ENCODE measurements at places on chromosomes 3 and 15.

DNA sequence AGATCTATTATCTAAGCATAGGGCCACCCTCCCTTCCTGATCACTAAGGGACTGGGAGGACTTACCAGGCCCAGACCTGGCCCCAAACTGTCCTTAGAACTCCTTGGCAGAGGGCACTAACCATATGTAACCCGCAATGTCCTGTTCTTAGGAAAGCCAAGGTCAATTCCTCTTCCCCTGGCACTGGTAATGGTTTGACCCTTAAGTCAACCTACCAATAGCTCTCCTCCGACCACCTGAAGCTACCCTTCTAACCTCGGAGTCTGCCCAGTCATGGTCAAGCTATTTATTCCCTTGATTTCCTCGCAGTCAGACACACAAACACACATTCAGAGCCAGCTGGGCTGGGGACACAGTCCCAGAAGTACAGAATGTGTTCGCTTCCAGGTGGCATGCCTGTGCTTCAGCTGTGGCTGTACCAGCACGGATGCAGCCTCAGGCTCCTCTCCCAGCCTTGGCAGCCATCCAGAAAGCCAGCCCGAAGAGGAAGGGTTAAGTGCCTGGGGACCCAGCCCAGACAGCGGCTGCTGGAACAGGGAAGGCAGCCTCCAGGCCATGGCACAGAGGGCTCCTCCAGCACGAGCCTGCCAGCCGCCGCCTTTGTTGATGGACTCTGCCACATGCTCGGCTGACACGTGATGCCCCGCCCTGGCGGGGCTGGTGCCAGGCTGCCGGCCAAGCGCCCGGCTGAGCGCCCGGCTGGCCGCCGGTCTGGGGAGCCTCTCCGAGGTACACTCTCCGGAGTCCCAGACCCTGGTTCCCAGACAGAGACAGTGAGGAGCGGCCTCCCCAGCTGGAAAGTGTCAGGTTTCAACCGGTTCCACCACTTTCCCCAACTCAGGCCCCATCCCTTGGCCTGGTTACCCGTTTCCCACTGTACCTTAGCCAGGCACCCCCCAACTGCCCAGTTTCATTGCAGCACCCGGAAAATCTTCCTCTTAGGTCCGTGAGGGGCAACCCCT, 5.5 kb downstream of the BMF start:
- no peak for DNase-seq

- DNase-seq, result no peak
These were observed 329.0 kb downstream of the IGSF11 start for GRCh38 chr3:118705487-118706219.

- peak; percentile 47 for DNase-seq
These were observed 176.2 kb downstream of the AKAP13 start for GRCh38 chr15:85556618-85556895.

- no peak for DNase-seq
These were observed 47.1 kb upstream of the SLCO2A1 start for GRCh38 chr3:134076851-134077250.

DNA sequence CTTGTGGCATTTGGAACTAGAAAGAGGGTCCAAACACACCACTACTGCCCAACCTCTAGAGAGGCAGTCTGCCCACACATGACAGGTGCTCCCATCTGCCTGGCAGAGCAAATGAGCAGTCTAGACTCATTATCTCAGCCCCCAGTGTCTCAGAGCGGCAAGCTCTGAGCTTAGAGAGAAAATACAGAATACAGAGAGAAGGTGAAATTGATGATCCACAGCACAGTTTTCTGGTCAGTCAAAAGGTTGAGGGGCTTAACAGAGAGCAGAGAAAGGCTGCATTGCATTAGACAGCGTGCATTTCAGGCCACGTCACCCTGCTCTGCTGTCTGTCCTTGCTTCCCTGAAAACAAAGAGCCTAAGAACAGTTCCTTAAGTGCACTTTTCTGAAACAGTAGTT, 135.1 kb downstream of the KCNMB2 start:
- DNase-seq, result no peak

GRCh38 chr3:78046566-78046965, 1006.7 kb downstream of the ROBO2 start:
- DNase-seq, result no peak

- no peak for DNase-seq
These were observed 318.2 kb upstream of the TMCO5A start for GRCh38 chr15:37616215-37616614.

DNA sequence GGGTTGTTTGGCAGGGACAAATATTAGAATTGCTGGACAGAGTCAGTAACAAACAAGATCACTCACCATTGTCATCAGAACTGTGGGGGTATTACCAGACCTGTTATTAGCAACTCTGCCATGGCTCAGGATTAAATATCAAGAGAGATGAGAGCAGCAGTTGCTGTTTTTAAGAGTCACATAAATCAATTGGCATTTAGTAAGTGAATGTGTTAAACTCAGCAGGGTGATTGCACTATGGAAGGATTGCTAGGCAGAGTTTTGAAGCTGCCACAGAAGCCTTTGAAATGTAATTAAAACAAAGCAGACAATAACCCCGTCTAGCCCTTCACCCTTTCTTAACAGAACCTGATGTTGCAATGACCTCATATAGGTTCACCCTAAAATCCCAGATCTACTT, 238.8 kb downstream of the GAP43 start:
- no peak for DNase-seq

DNA sequence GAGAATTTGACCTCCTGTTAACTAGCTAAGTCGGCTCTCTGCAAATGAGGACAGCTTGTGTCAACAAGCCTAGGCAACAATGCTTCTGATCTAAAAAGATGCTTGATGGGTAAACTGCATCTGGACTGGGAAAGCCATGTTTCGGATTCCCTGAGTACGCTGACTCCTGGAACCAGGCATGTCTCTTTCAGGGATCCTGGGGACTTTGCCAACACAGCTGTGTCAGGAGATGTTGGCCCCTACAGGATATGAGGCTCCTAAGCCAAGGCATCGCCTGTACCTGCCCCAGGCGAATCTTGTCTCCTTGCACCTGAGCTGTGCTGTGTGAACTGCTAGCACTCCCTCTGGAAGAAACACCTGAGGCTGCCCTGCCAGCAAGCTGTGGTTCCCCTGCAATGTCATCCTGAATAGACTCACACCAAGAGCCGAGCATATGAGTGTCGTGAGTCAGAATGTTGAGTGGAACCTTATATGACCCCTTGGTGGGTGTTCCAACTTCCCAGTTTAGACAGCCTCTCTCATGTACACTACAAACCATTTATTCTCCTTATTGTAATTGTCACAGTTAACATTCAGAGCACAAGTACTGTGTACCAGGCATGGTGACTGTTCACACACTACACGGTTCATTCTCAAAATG, 17.0 kb downstream of the EOGT start:
- peak; percentile 55 for DNase-seq

DNA sequence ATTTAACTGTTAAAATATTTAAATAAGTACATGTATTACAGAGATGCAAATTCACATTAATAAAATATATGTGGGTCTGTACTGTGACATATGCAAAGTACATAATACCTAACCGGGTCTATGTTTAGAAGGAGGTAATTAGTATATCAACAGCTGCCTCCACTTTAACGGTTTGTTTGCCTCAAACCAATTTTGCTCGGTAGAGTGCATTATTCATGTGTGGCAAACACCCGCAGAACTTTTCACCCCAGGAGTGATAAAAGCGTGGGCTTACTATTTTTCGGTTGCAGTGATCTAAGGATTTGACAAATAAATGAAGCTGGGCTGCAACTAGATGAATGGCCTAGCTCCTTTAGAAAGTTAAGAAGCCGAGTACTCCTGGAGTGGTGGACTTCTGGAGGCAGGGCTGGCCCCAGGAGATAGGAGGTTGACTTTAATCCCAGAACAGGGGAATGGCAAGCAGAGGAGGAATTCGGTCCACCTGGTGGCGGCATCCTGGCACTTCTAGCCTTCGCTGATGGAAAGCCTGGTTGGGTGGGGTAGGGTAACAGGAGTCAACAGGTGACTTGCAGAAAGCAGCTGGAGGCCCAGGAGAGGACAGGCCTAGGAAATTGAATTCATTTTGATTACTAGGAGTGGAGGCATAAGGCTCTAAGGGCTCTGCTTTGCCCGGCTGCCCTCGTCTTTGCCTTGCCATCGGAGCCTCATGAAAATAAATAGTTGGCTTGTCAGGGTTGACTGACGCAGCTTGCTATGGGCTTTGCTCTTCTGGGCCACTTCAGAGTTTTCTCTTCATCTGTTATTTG, 2.4 kb downstream of the SLCO3A1 start:
- no peak for DNase-seq

DNA sequence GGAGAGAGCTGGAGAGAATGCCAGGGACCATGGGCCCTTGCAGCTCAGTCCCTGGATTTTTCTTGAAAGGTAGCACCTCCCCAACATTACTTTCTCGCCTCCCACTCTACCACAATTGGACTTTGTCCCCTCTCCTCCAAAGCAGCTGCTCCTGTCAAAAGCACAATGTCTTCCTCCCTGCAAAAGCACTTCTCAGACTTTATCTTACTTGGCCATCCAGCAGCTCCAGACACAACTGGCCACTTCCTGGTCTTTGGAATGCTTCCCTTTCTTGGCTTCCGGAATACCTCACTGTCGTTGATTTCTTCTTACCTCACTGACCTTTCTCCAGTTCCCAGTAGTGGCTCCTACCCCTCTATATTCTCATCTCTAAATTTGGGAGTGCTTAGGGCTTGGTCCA, 134.6 kb upstream of the PROK2 start:
- no peak for DNase-seq

DNA sequence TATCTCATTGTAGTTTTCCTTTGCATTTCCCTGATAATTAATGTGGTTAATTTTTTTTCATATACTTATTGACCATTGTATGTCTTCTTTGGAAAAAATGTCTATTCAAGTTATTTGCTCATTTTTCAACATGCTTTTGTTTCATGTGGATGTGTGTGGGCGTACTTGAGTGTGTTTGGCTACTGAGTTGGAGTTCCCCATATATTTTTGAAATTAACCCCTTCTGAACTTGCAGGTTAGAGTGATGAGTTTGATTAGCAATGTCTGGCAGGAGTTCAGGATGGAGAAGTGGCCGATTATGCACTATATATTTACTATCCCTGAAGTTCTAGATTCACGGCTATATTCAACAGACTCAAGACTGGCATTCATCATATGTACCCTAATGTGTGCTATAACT, 250.4 kb upstream of the TTC14 start:
- DNase-seq, result no peak

GRCh38 chr3:35537265-35537664, 102.1 kb upstream of the ARPP21 start:
- no peak for DNase-seq

DNA sequence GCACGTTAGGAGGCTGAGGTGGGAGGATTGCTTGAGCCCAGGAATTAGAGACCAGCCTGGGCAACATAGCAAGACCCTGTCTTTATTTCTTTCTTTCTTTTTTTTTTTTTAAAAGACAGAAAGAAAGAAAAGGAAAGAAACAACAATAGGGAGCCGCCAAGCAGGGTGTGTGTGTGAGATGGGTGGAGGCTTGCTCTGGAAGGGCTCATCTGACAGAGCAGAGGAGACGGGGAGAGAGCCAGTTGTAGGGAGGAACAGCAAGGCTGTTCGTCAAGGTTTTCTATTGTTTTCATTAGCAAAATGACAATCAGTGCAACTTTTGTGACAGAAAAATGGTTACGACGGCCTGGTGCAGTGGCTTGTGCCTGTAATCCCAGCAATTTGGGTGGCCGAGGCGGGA, 69.3 kb downstream of the CDC25A start:
- DNase-seq, result no peak

DNA sequence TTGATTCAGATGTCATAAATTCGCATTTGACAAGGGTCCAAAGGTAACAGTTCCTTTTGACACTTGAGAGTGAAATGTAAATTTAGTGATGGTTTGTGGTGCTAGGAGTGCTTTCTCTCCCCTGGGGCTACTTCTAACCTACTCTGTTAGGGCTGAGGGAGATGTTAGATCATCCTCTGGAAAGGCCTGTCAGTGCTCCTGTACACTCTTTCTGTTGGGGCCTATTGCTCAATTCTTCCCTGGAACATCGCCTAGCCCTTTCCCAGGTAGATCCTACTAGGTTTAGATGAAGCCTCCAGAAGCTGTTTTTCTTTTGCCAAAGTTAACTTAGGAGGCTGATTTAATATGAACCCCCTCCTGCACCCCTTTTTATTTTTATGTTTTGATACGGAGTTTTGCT, 1.4 kb downstream of the PCCB start:
- DNase-seq, result no peak

DNA sequence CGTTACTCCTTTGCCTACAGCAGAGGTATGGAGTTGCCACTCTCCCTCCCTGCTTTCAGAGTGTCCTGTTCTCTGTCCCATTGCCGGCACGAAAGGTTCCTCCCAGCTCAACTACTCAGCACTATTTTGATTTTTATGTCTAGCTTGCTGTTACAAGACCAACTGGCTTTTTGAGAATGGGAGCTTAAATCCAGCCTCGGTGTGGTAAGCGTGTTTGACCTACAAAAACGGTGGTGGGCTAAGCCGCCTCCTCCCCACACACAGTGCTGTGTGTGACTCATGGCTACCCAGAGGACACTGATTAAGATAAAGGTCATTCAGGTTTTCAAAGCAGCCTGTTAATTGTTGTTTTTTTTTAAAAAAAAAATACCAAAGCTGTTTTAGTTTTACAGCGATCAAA, 64.5 kb downstream of the LRTM1 start:
- DNase-seq, result no peak

- DNase-seq, result peak; percentile 51
These were observed 2.5 kb upstream of the CERS3 start for GRCh38 chr15:100531204-100531603.

GRCh38 chr15:57785959-57786358, 79.4 kb downstream of the POLR2M start:
- DNase-seq, result peak; percentile 15

DNA sequence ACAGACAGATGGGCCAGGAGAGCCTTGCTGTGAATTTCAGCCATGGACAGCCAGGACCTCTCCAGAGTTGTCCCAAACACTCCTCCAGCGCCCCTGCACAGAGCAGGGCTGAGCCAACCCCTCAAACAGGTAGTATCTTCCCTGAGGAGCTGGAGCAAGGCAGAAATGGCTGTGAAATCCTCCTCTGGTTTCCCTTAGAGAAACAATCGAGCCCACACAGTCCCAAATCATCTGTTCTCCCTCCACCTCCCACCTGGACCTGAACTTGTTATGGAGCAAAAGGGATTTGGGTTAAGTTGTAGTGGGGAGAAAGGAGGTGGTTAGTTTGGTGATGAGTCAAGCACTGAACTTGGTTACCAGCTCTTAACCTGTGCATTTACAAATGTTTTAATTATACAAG, 205.7 kb upstream of the BHLHE40 start:
- no peak for DNase-seq

DNA sequence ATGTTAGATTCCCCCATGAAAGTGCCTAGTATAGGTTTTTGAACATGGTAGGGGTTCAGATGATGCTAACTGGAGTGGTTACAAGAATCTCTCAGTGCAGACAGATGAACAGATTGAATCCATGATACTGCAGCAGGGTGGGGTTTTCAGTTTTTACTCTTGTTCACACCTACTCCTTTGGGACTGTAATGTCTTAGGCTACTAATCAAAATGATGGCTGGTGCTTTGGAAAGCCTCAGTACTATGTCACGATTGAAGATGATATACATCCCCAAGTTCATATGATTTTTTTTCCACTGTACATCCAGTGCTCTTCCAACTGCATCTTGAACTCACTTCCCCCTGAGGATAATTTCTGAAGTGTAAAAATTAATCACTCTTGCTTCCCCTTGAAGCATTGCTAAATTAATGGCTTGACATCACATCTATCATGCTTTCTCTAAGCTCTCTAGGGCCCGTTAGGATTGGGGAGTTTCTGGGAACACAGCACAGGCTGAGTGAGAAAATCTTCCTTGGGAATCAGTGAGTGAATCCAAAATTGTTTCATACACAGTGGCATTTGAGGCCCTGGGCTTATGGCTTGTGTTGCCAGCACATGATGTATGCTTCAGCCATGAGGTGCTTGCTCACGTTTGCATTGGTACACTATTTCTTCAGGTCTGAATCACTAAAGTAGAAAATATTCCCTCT, 115.0 kb upstream of the TPRG1 start:
- no peak for DNase-seq

- no peak for DNase-seq
These were observed 12.7 kb upstream of the PLCH1 start for GRCh38 chr3:155757577-155757976.
